ENCODE measurements at places on chromosomes 7 and 10.

- no peak for DNase-seq
Measured at GRCh38 chr10:117483056-117483590, 59.4 kb upstream of the EMX2 start.

- no peak for DNase-seq
Measured at GRCh38 chr10:87973635-87974034, 110.2 kb downstream of the PTEN start.

DNA sequence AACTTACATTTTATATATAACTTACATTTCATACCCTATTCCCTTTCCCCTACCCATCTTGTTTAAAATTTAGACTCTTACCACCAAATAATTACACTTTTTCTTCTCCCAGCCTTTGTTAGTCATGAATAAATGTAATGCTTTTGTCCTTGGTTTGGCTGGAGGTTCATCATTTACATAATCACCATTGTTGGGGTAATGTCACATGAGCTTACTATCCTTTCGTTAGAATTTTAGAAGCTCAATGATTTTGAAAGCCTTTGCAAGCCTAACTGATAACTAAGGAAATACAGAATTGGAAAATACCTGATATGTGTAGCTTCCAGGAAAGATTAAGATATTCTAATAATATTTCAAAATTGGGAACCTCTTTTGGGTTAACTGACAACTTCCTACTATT is 171.7 kb downstream of the PLXDC2 start:
- DNase-seq, result no peak

DNA sequence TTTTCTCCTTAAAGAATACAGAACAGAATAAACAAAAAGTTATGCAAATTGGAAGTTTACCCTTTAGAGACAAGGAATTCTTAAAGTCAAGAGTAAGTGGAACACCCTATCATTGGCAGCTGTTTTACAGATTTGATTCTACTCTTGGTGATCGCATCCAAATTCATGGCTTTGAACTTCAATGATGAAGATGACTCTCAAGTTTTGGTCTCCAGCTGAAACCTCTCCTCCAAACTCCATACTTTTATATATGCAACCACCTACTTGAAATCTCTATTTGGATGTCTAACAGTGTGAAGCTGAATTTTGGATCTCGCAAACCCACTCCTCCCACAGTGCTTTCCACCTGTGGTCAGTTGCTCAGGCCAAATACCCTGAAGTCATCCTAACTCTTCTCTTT is 80.4 kb downstream of the EPC1 start:
- no peak for DNase-seq

DNA sequence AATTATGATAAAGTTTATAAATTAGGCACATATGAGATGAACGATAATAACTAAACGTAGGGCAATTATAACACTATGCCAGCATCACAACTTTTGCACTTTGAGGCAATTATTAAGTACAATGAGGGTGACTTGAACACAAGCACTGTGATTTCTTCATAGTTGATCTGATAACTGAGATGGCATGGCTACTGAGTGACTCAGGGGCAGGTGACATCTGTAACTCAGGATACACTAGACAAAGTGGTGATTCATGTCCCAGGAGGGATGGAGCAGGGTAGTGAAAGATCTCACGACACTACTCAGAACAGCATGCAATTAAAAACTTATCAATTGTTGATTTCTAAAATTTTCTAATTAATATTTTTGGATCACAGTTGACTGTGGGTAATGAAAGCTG is 98.3 kb upstream of the ARHGAP21 start:
- DNase-seq, result no peak

GRCh38 chr10:15742836-15743235 is 23.1 kb upstream of the ITGA8 start:
- DNase-seq, result no peak

Measured in NCI-H510A (cell line).